Suprapubic skin (tissue), 4 donors: ENCODE measurements at places on chromosomes 6 and 20. TPM values are rescaled to one million over a fixed set of nuclear protein-coding genes. Genes with fewer than 3 reads are reported as not detected.

GRCh38 chr6:139942331-139942730 lies 567.9 kb upstream of the CITED2 start:
- H3K4me1 ChIP-seq: peaks cover 3% of the 10 kb centered on the region
- H3K27me3 ChIP-seq: no peaks in the 10 kb centered on the region
- no peaks in the 10 kb centered on the region for H3K36me3 ChIP-seq
- H3K27ac ChIP-seq: no peak overlapping the region

DNA sequence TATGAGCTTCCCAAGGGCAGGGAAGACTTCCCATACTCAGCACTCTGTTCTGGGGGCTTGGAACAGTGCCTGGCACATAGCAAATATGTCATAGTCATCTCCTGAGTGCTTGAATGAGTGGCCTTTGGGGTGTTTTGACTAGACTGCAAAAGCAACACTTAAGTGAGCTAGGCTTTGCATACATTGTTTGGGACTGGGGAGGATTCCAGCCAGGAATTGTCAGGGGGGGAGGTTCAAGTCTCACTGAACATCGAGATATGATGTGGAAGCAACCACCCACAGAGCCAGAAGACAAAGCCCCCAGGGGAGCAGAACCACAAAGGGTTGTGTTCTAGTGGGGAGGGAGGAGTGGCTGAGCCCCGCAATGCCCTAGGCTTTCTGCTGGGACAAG lies 98.4 kb downstream of the SYCP2 start:
- no peak for DNase-seq
- H3K4me1 ChIP-seq: peaks cover 35% of the 10 kb centered on the region
- H3K27me3 ChIP-seq: peaks cover 9% of the 10 kb centered on the region
- H3K27ac ChIP-seq: no peak overlapping the region

DNA sequence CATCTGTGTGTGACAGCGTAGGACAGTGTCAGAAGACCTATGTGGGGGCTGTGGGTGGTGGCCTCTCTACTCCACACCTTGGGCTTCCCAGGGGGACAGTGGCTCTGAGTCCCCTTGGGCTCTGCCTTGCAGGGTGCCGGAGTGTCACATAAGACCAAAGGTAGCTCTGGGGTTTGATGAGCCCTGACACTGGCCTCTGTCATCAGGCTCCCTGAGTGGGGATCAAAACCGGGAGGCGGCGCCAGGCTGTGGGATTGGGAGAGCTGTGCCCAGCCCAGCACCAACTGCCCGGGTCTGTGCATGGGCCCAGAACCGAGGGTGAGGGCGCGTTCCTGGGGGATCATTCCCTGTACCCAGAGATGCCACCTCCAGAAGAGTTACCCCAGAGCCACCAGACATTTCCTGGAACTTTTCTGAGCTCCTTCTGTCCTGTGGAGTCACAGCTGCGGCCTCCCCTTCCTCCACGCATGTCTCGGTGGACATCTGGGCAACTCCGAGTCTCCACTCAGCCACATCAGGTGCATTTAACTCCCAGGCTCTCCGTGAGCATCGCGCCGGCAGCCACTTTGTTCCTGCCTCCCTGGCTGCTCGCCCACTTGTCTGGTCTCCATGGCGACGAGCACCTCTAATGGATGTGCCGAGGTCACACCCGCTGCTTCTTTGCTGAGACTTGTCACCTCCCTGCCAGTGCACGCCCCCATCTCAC lies 94.7 kb downstream of the TMEM242 start:
- peak; percentile 62 for DNase-seq
- no peaks in the 10 kb centered on the region for H3K36me3 ChIP-seq
- no peak overlapping the region for H3K4me3 ChIP-seq
- peaks cover 3% of the 10 kb centered on the region for H3K27me3 ChIP-seq
- peaks cover 14% of the 10 kb centered on the region for H3K4me1 ChIP-seq

The RAET1L gene
- total RNA-seq: 1.6 TPM

The TBC1D32 gene
- 30.6 TPM for total RNA-seq

The MUCL3 gene
- not detected for total RNA-seq
